Hippocampal formation (tissue), 2 donors: ENCODE measurements at places on chromosomes 6 and 20.

DNA sequence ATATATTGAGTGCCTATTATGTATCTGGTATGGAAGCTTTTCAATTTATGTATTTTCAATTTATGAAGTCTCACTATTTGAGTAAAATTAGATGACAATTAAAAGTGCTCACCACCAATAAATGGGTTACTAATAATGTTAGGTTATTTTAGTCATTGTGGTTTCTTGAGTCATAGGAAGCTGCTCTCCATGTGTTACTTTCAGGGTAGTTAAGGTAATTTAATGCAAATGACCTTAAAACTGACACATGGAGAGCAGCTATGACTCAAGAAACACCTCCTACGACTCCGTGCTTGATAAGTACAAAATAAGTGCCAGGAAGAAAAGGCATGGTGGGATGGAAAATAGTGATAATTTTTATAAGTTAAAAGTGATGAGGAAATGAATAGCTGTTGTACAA, 16.5 kb upstream of the TINAG start:
- no peak for DNase-seq

DNA sequence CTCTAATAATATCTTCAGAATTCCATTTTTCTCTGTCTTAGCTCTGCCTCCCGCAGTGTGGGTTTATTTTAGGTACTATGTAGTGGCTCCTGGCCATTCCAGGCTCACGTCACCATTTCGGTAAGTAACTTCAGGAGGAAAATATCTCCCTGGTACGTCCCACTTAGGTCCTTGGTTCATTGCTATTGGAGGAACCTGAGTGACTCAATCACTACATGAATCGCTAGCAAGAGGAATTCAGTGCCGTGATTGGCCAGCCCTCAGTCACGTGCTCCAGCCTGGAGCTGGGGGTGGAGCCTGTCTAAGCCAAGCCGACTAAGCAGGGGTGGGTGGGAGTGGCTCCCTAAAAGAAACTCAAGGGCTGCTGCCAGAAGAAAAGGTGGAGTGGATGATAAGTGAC, 67.3 kb upstream of the E2F3 start:
- DNase-seq, result no peak

DNA sequence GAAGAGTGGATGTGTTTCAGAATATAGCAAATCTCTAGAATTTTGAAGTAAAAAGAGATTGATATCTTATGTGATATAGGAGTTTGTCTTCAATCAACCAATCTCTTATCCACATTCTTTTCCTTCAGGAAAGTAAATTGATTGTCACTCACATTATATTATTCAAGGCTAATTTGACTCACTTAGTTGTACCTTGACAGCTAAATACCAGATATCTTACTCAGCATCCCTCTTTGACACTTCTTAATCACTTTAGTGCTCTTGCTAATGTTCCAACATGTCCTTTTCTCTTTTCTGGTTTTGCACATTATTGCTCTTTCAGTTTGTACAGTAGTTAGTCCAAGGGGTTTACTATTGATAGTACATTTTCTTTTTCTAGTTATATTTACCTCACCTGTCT, 286.9 kb upstream of the PTCHD4 start:
- no peak for DNase-seq

DNA sequence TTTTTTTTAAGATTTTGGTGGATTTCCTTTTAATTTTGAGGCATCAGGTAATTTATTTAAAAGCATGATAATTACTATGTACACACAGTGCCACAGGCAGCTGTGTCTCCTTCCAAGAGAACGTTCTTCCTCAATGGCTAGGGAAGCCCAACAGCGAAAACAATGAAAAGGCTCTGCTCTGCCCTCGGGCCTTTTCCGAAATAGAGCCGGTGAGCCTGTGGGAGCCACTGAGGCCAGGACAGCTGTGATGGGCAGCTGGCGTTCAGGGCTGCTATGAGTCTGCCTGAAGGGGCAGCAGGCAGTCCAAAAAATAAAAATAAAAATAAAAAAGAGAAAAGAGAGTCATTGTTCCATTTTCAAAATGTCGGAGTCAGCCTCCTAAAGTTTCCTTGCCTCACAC, 443.8 kb downstream of the KIF16B start:
- DNase-seq, result no peak

GRCh38 chr6:24472181-24472580, 17.2 kb downstream of the GPLD1 start:
- DNase-seq, result no peak

DNA sequence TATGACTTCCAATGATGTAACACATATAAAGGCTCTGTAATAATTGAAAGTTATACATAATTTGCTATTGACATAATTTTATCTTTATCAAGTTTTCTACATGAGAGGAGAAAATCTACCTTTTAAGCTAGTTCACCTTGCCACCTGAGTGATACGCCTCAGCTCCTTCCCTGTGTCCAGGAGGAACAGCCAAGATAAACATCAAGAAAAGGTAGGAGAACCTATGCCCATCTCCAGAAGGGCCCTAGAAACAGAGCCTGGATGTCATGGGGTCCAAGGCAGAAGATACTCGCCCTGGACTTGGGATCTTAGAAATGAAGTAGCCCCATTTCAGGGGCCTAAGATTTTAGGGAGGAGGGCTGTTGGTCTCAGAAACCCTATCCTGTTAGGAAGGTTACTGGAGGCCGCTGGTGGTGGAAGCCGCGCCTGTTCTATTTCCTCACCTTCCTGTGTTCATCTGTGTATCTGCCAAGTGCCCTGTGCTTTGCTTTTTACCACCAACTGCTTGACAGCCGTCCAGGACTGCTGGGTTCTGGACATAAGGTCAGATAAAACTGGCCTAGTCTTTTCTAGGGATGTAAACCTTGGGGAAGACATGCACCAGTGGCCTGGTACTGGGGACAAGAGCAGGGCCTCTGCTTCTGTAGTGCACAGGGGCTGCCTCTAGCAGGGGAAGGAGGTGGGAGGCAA, 178.5 kb downstream of the ARID1B start:
- DNase-seq, result no peak

GRCh38 chr6:48542191-48542590, 431.2 kb upstream of the PTCHD4 start:
- DNase-seq, result no peak

- no peak for DNase-seq
Observed at GRCh38 chr20:5096463-5096862, 23.3 kb downstream of the PCNA start.

- no peak for DNase-seq
Observed at GRCh38 chr6:158911746-158912480, 88.1 kb downstream of the RSPH3 start.

DNA sequence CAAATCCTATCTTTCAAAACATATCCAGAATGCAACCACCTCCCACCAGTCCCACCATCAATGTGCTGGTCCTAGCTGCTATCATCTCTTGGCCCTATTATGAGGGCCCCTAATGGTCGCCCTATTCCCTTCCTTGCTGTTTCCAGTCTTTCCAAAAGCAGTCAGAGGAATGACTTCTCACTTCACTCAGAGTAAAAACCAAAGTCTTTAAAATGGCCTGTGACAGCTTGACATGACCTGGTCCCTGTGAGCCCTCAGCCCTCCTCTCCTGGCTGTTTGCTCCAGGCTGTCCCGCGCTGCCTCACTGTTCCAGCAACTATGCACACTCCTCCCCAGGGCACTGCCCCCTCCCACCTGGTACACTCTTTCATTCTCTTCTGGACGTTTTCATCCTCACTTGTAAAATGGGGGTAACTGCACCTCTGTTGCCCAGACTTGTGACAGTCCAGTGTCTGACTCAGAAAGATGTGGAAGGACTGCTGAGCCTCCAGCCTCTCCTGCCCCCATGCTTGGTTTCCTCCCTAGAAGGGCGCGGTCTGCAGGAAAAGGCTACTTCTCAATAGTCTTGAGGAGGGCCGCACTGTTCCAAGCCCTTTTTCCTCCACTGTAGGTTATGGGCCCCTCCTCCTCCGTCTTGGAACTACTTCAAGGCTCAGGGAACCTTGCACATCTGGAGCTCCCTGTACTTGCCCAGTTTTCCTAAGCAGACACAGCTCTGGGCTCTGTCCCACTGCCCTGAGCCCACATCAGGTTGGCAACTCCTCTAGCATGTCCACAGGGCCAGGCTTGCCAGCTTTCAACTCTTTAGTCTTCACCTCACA, 64.7 kb downstream of the MYH7B start:
- DNase-seq, result no peak

- DNase-seq, result no peak
Observed at GRCh38 chr20:11753155-11753554, 164.5 kb upstream of the BTBD3 start.

DNA sequence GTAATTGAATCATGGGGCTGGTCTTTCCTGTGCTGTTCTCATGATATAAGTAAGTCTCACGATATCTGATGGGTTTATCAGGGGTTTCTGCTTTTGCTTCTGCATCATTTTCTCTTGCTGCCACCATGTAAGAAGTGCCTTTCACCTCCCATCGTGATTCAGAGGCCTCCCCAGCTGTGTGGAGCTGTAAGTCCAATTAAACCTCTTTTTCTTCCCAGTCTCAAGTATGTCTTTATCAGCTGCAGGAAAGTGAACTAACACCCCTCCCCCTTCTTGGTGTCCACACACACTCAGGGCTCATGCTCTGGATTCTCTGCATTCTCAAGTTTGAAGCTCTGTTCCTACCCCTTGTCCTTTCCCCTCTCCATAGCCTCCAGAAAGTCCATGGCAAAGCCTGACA, 107.1 kb downstream of the THBS2 start:
- DNase-seq, result no peak
